Mammary epithelial cell (primary cell): ENCODE measurements at places on chromosomes 3 and 15. TPM values are rescaled to one million over a fixed set of nuclear protein-coding genes. Genes with fewer than 3 reads are reported as not detected.

DNA sequence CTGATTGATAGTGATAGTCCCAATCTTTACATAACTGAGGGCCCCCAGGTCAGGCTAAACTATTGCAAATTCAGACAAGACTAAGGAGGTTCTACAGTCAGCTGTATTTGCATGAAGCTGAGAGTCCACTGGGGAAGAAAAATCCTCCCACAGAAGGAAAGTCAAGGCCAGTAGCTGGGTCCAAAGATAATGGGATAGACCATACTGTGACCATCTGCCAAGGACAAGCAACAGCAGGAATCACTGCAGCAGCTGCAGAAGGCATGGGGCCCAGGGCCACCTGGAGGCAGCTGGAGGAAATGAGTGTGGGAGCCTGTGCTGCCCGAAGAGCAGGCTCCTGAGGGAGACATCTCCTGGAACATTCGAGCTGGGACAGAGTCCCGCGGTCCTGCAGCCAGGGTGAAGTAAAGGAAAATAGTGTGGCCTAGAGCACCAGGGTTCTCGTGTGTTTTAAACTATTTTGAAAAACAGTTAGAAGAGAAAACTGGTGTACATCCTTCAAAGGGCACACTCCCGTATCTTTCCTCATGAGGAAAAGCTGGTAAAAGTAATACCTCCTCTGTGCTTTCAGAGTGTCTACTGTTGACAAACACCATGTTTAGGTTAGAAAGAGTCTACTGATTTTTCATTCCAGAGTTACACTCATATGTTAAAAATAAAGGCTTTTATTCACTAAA lies 13.2 kb upstream of the TMEM212 start:
- DNase-seq: peak; percentile 83

DNA sequence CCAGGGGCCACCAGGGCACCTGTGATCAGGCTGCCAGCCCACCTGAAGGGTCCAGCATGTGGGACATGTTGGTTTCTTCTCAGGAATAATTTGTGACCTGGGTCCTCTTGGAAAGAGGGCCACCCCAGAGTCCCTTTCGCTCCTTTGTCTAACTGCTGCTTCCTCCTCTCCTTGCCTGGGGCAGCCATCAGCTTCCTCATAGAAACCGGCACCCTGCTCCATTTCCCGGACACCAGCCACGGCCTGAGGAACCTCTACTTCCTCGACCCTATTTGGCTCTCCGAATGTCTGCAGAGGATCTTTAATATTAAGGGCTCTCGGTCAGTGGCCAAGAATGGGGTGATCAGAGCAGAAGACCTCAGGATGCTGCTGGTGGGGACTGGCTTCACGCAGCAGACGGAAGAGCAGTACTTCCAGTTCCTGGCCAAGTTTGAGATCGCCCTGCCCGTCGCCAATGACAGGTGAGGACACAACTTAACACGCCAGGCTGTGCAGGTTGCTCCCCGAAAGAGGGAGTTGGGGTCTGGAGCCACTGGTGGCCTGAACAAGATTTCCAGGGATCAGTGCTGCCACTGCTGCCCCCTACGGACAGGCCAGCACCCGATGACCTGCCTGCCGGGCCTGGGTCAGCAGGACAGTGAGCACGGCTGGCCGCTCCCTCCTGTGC lies 109.7 kb downstream of the LRRK1 start:
- no peak for DNase-seq

Gene MORC1
- total RNA-seq: not detected in 2 replicates

DNA sequence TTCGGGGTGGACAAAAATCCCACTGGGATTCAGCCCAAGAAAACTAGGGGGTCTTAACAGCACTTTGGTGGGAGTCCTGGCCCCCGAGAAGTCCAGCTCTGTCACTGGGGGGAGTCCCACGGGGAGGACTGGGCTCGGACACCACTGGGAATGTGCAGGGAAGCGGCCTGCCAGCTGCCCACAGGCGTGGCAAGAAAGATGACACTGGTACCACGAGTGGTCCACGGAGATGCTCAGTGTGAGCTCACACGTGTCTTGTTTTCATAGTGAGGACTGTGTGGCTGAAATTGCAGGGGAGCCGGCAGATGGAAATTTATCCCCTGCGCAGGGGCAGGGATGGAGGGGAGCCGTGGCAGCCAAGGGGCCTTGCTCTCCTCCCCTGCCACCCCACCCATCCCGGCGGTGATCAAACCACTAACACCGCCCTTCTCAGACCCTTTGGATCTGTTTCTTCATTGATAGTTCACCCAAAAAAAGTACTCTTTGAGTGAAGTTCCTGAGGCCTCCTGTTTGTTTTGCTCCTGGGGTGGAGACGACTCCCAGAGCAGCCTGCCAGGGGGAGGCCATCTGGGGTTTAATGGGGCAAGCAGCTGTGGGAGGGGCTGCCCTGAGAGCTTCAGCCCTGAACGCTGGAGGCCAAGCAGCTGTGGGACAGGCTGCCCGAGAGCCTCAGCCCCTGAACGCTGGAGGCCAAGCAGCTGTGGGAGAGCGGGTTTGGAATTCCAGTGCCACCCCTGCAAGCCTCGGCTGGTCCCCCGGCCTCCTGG lies 130.9 kb downstream of the LRRK1 start:
- DNase-seq: no peak

GRCh38 chr3:108677811-108678210 lies 79.4 kb downstream of the RETNLB start:
- no peak for DNase-seq

GRCh38 chr15:34754171-34754601 lies 612 bp downstream of the GJD2 start:
- DNase-seq: no peak

Gene ZNF620
- total RNA-seq: 1.3 and 1.6 TPM in 2 replicates

- no peak for DNase-seq
Measured at GRCh38 chr3:111521891-111522290, 20.1 kb upstream of the CD96 start.

Gene PYGO1
- total RNA-seq: 1.0 and 2.8 TPM in 2 replicates

GRCh38 chr15:55289746-55290527 lies at the start of gene RAB27A:
Gene RAB27A, minus strand, starts transcription at chr15:55289813. Its CDS starts 54,879 bp downstream, at chr15:55234934.
- peak; percentile 76 for DNase-seq

- DNase-seq: peak; percentile 94
Measured at GRCh38 chr3:161284989-161285388, 63.9 kb downstream of the NMD3 start.

DNA sequence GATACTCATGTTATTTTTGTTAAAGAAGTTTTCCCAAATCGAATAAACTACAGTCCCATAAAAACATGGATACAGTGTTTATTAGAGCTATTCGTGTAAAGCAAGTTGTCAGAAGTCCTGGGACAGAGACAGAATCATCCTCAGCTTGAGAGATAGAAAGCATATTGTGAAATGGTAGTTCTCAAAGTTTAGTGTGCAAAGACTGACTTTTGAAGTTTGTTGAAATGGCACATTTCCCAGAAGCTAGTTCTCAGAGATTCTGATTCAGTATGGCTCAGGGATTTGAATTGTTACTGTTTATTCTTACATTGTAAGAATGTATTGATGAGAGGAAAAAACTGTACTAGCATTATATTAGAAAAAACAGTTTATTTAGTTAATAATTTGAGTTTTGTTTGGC lies 22.1 kb downstream of the GABRR3 start:
- DNase-seq: no peak

Gene C3orf49
- total RNA-seq: not detected

DNA sequence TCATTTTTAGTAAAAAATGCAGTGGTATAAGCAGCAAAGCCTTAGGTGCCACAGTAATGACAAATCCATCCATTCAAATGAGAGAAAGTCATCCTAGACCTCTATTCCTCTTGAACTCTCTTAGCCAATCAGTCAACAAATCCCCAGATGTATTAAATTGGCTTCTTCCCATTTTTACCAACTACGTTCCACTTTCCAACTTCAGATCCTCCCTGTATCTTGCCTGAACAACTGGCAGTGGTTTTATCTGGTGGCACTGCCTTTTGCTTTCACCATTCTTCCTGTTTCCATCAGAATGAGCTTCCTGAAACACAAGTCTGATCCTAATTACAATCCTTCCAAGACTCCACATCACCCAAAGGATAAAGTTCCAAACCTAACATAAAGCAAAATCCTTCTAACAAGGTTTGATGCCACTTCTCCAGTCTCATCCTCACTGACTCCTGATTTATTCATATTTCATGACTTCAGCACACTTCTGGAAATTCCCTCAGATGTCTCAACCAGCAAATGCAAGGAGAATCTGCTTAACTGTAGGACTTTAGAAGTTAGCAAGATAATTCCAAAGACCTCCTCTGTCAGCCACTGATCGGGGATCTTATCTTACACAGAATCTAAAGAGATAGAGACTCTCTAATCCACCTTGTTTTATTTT lies 69.8 kb upstream of the SLC4A7 start:
- DNase-seq: no peak

GRCh38 chr15:76312540-76313174 lies 1.4 kb upstream of the ETFA start:
- peak; percentile 14 for DNase-seq

Gene CHMP2B
- 40.3 TPM for total RNA-seq

- no peak for DNase-seq
Measured at GRCh38 chr15:61038387-61038786, 190.7 kb downstream of the RORA start.

DNA sequence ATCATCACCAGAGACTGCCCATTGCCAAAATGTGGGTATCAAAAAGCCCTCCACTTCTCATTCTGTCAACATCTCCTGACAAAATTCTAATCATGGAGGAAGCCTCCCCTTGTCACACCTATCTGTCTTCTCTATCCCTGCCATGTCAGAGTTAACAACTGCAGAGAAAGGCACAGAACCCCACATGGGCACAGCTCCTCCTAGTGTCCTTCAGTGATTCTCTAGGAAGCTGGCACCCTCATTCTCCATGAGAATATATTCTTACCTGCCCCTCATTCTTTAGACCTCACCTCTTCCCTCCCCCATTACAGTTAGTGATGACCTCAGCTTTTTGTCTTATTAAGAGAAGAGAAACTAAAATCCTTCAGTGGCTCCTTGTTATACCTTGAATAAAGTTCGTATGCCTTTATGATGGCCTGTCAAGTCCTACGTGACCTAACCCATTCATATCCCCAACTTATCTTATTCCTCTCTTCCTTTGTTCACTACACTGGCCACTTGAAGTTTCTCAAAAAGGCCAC lies 44.6 kb downstream of the NME9 start:
- DNase-seq: no peak

- DNase-seq: no peak
Measured at GRCh38 chr3:133505813-133506212, 67.7 kb upstream of the CDV3 start.

DNA sequence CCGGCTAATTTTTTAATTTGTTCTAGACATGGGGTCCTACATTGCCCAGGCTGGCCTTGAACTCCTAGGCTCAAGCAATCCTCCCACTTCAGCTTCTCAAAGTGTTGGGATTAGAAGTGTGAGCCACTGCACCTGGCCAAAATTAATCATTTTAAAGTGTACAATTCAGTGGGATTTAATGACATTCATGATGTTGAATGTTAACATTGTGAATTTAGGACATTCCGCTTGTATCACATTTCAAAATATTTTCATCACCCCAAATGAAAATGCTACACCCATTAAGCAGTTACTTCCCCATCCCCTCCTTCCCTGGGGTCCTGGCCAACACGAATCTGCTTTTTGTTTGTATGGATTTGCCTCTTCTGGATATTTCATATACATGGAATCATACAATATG lies 62.1 kb upstream of the CGNL1 start:
- DNase-seq: no peak

DNA sequence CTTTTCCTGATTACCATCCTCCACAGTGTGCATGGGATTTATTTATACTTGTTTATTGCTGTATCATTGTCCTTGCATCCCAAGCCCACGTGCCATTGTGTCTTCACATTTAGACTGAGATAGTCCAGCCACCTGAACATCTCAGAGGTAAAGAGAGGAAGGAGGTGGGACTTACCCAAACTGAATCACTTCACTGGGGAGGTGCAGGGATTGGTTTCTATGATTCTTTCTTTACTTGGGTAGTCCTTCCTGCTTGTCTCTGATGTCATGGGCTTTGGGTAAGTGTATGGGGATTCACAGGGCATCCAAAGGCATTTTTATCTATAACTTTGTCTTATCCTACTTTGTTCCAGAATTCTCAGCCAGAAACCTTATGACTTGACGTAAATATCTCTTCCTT lies 141.5 kb upstream of the UMPS start:
- DNase-seq: no peak

Gene THBS1
- 11,760 TPM for total RNA-seq

- peak; percentile 86 for DNase-seq
Measured at GRCh38 chr3:15647611-15648167, 46.1 kb downstream of the BTD start.

- DNase-seq: peak; percentile 42
Measured at GRCh38 chr3:31132132-31132769, 237.8 kb upstream of the GADL1 start.

Gene NANOGP8
- total RNA-seq: not detected

Gene CRYGS
- 1.5 TPM for total RNA-seq

- DNase-seq: no peak
Measured at GRCh38 chr3:66443118-66443803, 57.6 kb downstream of the LRIG1 start.

GRCh38 chr3:187040516-187041361 lies 98.6 kb downstream of the RPL39L start:
- DNase-seq: peak; percentile 31

Gene TMEM89
- not detected for total RNA-seq

- DNase-seq: no peak
Measured at GRCh38 chr15:23564821-23565394, 566 bp upstream of the MKRN3 start.

DNA sequence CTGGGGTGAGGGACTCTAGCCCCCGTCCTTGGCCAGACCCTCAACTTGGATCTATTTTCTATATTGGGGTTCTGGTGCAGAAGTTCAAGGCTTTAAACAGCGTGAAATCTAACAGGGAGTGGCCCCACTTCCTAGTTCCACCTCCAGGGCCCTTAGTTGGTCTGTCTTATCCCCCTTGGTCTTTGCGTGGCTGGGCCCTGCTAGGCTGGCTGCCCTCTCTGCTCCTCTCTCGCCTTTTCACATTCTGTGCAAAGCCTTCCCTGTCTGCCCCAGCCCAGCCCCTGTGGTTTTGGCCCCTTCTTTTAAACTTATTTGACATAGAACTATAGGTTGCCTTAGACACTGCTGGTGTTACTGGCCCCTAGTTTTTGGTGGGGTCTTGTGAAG lies 5.6 kb downstream of the PPCDC start:
- no peak for DNase-seq

Gene CYP1A2
- total RNA-seq: not detected in 2 replicates

Gene MITF
- total RNA-seq: 8.3 and 10.9 TPM in 2 replicates

DNA sequence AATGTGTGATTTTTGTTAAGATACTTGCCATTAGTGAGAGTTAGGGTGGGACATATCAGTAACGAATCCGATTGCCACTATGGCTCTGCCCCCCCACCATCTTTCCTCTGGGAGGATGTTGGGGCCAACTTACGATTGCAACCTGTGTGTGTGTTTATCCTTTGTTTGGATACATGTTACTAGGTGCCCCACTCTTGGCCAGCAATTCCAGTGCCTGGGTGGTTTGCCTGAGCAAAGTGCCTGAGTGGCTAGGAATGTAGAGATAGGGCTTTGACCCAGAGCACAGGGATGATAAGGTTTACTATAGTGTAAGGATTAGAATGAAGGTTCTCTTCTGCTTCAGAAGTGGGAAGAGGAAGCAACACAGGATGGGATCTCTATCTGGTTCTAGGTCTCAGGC lies 231.8 kb downstream of the TP63 start:
- DNase-seq: peak; percentile 60

GRCh38 chr3:188316723-188317070 lies 162.7 kb downstream of the LPP start:
- DNase-seq: no peak
